ENCODE measurements at places on chromosomes 16 and 17. TPM values are rescaled to one million over a fixed set of nuclear protein-coding genes. Genes with fewer than 3 reads are reported as not detected.

GRCh38 chr17:5373112-5373511 is 46.4 kb downstream of the NUP88 start:
- no peak for DNase-seq

DNA sequence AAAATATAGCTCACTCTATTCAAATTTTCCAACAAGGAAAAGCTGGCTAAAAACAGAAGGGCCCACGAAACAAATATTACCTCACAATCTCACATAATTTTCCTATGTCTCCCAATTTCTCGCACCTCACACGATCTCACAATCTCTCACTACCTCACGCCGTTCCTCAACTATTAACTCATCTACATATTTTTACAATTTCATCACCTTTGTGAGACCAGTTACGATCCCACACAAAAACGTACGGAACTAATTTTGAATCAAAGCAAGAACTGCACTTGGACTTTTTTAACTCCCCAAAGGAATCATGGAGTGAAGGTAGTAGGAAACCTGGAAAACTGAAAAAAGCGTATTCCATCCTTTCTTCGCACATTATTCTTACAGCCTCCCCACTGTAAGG is 1.1 kb downstream of the CBX1 start:
- DNase-seq: no peak

DNA sequence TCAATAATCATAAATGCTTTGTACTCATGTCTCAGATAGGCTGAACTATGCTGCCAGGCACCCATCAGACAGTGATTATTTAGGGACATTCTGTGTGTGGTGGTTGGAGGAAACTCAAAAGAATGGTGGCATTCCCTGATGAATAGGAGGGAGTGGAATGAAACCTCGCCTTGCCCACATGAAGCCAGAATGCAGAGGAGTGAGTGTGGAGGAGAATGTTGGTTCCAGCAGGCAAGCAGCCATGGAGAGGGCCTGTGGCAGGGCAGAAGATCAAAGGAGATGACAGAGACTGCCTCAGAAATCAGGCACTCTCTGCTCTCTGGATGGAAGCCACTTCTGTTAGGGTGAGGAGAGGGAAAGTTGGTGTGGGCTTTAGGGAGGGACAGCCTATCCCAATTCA is 22.5 kb downstream of the KCTD19 start:
- DNase-seq: no peak

DNA sequence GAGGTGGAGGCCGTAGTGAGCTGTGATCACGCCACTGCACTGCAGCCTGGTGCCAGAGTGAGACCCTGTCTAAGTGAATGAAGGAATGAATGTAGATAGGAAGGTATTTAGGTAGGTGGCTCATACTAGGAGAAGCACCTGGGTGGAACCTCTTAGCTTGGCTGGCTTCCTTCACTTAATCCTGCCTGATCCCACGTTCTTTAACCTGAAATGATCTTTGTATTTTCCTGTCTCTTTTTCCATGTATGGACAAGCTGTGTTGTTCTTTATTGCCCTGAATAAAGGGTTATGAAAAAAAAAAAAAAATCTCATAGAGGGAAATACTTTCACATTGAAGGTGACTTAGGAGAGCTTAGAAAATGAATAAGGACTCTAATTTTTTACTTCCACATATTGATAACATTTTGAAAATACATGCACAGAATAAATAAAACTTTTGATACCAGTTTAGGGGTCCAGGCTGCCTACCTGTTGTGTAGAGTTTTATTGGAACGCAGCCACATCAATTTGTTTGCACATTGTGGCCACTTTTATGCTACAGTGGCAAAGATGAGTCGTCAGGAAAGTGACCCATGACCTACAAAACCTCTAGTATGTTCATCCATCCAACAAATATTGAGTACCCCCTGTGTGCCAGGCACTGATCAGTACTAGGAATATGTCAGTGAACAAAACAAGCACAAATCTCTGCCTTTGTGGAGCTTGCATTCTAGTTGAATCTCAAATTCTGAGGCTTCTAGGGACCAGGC is 44.6 kb downstream of the VPS35L start:
- no peak for DNase-seq

GRCh38 chr17:18105595-18105994 is 3.0 kb upstream of the MYO15A start:
- DNase-seq: no peak

Gene HASPIN
- total RNA-seq: 0.36 TPM

Measured in sciatic nerve (tissue), 2 donors.